ENCODE measurements at places on chromosomes 3 and 15.

- peak; percentile 84 for DNase-seq
Measured at GRCh38 chr15:78914027-78914764, 30.6 kb downstream of the CTSH start.

- DNase-seq, result no peak
Measured at GRCh38 chr3:33729993-33730392, 11.9 kb upstream of the CLASP2 start.

- DNase-seq, result peak; percentile 7
Measured at GRCh38 chr3:68878322-68878721, 54.0 kb downstream of the TAFA4 start.

DNA sequence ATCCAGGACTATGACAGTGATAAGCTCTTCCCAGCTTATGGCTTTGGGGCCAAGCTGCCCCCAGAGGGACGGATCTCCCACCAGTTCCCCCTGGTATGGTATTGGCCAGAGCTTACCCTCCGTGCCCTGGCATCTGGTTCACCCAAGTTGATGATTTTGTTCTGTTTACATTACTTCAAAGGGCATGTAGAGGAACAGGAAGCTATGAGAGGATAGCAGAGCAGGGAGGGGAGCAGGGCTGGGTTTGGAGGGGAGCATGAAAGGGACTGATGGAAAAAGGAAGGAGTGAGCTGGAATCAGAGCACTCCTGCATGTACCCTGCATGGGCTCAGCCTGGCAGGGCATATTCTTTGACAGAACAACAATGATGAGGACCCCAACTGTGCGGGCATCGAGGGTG is 13.4 kb upstream of the BRPF1 start:
- DNase-seq, result no peak

DNA sequence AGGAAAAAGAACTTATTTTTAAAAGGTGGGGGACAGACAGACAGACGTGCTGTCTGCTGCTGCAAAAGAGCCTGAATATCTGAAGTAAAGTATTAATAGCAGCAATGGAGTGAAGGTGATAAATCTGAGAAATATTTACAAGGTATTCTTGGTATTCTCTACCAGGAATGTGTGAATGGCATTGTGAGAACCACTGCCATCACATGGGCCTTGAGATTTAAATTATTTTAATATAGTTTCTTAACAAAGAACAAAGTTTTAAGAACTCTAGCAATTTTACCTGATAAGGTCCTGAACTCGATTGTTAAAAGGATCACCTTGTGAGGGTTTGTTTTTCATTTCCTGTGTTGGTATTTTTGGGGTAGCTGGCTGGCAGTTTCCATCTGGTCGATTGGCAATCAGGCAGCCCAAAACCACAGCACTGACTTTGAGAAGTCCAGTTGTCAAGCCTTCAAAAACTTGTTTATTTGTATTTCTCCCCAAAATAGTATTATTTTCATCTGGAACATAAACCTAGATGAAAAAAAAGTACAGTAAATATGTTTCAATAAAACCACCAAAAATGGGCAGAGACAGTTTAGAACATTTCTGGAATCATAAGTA is 97.3 kb downstream of the ISL2 start:
- DNase-seq, result no peak

GRCh38 chr3:62197350-62198012 is 175.9 kb downstream of the FEZF2 start:
- DNase-seq, result no peak

GRCh38 chr15:37783290-37783689 is 151.2 kb upstream of the TMCO5A start:
- DNase-seq, result no peak

DNA sequence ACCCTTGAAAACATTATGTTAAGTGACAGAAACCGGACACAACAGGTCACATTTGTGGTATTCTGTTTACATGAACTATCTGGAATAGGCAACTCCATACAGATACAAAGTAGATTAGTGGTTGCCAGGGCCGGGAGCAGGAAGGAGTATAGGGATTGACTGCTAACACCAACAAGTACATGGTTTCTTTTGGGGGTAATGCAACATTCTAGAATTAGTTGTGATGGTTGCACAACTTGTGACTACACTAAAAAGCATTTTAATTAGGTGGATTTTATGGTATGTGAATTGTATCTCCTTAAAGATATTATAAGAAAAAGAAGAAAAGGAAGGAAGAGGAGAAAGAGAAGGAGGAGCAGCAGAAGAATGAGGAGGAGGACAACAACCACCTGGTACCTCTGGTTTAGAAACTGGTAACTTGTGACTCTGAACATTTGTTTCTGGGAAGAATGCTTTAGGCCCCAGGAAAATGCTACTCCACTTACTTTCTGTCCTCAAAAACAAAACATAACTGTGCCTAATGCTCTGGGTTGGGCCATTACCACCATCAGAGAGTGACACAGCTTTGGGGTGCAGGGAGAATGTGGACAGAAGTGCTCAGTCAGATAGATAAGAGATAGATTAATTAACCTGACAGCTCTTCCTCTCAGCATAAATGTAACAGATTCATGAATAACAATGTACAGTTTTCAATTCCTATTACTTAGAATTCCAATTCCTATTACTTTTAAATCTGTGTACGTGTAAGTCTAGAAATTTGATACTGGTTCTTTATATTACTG is 20.3 kb downstream of the SETMAR start:
- DNase-seq, result no peak

DNA sequence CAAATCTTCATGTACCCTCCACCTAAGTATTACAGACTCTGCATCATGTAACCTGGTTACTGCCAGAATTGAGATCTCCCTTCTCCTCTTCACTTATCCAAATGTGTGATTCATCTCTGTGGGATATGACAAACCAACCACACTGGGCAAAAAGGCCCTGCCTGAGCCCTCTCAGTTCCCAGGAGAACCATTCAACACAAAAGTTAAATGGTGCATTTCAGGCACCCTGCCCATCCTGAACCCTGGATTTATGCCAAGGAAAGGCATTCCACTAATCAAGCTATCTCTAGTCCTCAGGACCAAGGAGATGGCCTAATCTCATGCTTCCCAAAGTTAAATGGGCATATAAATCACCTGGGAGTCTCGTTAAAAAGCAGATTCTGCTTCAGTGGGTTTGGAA is 108.5 kb downstream of the TNIK start:
- peak; percentile 90 for DNase-seq

- DNase-seq, result no peak
Measured at GRCh38 chr15:99645951-99646350, 80.2 kb downstream of the MEF2A start.

DNA sequence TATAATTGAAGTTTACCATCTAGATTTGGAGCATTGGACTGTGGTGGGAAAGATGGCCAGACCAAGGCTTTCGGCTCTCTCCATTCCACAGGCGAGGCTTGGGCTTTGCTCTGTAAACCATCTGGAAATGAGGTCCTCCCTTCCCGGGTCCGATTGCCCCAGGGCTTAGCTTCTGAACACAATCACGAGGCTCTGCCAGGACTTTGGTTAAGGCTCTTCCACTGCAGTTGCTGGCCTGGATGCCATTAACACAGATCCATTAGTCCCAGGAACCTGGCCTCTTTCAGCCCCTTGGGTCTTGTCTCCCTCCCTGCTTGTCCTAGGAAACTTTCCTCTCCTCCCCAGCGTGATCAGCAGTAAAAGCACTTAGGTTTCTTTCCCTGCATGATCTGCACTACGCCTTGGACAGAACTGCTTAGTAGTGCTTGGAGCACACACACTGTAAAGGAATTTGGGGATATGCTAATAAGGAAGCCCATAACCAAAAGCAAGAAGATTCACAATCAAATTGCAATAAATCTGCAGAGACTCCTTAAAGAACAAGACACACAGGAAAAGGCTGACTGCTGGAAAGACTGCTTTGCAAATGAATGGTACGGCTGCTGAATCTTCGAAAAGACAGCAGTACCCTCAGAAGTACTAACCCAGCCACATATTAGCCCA is 154.3 kb downstream of the ECT2 start:
- peak; percentile 60 for DNase-seq

DNA sequence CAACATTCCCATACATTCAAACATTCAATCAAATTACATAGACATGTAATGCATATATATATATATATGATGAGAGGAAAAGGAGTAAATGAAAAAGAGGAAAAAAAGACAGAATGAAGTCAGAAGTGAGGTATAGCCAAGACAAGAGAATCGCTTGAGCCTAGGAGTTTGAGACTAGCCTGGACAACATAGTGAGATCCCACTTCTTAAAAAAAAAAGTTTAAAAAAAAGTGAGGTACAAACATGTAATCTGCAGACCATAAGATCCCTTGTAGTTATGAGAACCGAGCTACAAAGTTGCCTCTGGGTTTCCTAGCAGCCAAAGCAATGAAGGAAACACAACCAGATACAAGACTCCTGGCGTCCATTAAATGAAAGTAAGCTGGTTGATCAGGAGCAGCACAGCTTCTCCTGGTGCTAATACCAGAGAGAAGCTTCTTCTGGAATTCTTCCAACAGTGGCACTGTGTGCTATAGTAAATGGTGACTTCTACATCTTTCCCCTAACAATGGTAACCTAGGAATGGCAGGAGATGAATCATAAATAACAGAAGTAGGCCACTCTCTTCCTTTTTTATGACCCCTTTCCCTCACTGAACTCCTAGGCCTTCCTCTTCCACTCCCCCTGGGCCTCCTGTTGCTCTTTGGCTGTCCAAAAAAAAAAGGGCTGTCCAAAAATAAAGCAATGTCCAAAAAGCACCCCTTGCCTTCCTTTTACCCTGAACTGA is 3.5 kb downstream of the KCNMB3 start:
- no peak for DNase-seq

DNA sequence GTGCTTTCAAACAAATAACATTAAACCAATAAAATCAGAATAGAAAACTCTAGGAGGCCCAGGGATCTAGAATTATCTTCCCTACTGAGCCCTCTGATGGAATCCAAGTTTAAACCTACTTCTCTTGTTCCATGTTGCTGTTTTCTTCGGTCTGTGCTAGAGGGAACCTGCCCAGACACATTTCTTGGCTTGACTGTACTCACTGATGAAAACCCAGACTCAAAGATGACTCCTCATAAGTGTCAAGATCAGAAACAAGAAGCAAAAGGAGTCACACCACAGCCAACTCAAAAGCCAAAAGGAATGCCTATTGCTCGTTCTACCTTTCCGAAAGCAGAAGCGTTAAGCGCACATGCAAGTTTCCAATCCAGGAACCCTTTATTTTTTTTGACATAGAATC is 31.6 kb downstream of the SCAP start:
- no peak for DNase-seq

DNA sequence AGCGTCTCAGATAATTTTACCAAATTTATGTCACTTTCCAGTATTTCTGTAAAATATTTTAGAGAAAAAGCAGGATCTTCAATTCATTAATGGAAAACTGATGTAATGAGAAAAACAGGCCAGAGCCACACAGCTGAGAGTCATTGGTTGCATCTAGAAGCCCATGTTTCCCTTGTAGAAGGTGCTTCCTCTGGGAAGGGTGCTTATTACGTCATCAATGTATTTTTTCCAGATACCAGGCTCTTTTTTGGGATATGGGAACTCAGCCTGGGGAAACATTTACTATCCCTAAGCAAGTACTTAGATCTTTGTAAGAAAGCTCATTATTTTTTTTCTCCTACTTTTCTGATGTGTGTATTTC is 89.1 kb upstream of the PHLDB2 start:
- DNase-seq, result peak; percentile 34

DNA sequence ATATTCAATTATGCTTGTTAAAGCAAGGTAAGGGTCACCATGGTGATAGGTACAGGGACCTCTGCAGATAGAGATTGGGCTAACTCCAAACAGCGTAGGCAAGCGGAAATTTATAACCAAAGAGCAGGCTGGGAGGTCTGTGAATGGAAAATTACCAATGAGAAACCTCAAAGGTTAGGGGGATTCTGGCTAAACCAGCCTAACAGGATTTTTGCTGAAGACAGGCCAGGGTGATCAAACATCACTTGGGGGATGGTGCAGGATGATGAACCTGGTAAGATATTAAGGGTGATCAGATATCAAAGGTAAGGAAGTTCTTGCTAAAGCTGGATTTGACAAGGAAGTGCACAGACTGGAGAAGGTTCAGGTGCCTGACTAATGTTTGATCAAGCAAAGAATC is 35.3 kb upstream of the SNRPN start:
- DNase-seq, result no peak

DNA sequence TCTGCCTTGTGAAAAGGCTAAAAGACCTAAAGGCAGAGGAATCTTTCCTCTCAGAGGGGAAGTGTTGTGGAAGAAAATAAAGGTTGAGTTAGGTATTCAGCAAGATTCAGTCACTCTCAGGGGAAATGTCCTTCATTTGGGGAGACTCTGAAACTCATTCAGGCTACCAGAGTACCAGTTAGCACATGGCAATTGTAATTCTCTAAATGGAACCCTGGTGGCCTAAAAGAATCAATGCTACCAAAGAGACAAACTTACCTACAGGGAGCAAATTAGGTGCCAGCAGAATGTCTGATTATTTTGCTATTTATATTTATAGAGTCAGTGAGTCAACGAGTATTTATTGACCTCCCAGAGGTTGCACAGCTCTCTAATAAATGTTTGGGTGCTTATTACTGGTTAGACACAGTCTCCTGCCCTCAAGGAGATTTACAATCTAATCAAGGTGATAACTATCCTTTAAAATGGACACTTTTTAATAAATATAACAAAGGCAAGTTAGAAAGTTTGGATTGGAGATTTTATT is 33.9 kb upstream of the CDIN1 start:
- no peak for DNase-seq

- DNase-seq, result no peak
Measured at GRCh38 chr3:134852893-134853351, 57.9 kb downstream of the EPHB1 start.

GRCh38 chr15:74608786-74609185 is 6.8 kb upstream of the CLK3 start:
- DNase-seq, result no peak

DNA sequence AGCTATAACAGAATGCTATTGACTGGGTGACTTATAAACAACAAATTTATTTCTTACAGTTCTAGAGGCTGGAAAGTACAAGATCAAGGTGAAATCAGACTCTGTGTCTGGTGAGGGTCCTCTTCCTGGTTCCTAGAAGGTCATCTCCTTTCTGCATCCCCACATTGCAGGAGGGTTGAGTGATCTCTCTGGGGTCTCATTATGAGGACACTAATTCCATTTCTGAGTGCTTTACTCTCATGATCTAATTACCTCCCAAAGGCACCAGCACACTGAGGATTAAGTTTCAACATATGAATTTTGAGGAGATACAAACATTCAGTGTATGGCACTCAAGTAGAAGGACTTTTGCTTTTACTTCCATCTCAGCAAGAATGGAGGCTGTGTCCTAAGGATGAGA is 534.1 kb upstream of the KCNMB2 start:
- no peak for DNase-seq

DNA sequence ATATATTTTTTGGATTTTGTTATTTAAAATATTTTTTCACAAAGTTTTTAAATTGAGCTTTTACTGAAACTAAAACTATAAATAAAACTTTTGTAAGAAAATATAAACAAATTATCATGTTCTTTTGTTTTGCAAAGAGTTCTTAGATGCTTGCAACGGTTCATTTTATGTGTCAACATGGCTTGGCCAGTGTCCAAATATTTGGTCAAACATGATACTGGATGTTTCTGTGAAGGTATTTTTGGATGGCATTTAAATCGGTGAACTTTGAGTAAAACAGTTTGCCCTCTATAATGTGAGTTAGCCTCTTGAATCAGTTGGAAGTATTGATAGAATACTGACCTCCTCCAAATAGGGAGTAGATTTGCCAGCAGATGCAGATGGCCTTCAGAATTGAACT is 612.6 kb upstream of the NECTIN3 start:
- no peak for DNase-seq

- DNase-seq, result peak; percentile 63
Measured at GRCh38 chr15:44711743-44712345, 527 bp downstream of the B2M start.

All from foreskin fibroblast (primary cell).